Right atrium auricular region (tissue), 2 donors: ENCODE measurements at places on chromosomes 6 and 20.

GRCh38 chr6:49556429-49556837 is 6.0 kb downstream of the C6orf141 start:
- no peak for DNase-seq

DNA sequence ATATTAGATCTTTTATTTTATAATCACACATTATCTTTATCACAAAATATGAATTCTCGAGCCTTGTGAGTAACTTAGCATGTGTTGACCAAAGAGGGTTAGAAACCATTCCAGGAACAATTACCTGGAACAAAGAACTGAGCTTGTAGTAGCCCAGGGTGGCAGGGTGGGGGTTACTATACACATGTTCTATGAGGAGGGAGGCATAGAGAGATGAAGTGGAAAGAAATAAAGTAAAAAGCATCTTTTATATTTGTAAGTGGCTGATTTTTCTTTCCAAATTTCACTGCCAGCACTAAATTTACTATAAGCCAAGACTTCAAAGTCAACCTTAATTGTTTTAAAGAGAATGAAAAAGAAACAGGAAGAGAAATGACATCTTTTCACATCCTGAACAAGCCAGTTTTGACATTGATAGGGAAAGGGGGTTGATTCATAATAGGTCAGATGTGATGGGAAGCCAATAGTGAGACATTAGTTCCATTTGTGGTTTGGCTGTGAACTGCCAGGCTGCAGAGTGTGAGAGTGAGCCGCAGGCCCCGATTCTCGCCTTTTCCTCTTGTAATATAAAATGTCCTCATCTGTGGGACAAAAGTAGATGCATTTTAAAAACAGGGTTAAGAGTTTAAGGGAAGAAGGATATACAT is 52.7 kb upstream of the MYB start:
- no peak for DNase-seq

GRCh38 chr6:5095236-5095635 is 10.1 kb downstream of the PPP1R3G start:
- DNase-seq, result no peak

DNA sequence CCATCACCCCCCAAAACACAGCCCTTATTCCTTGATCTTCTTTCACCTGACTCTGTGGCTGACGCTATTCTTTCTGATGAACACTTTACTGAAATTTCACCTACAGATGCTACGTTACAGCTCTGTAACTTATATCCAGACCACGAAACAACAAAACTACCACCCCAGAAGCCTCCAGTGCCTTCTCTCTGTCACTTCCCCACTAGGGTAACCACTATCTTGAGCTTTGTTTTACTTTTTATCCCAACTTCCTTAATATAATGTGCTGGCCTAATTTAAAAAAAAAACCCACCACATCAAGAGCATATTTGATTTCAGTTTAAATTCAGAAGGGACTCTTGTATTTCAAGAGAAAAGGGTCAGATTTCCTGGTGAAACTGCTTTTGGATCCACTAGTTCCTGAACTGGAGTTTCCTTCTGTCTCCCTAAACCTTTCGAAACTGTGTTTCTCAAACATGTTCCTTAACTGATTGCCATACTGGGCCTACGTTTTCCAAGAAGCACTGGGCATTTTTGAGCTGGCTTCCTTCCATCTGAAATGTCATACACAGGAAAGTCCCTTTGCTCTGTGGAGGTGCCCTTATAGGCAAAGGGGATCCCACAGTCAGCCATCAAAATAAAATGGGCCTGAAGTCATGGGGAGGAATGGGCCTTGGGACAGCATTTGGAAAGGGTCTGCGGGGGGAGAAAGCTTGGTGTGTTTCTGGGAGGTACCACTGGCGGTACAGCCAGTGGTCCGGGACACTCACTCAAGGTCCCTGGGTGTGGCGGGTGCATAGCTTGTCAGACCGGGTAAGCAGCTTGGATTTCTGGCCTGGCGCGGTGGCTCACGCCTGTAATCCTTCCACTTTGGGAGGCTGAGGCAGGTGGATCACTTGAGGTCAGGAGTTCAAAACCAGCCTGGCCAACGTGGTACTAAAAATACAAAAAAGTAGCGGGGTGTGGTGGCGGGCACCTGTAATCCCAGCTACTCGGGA is 25.8 kb upstream of the RTF2 start:
- no peak for DNase-seq

DNA sequence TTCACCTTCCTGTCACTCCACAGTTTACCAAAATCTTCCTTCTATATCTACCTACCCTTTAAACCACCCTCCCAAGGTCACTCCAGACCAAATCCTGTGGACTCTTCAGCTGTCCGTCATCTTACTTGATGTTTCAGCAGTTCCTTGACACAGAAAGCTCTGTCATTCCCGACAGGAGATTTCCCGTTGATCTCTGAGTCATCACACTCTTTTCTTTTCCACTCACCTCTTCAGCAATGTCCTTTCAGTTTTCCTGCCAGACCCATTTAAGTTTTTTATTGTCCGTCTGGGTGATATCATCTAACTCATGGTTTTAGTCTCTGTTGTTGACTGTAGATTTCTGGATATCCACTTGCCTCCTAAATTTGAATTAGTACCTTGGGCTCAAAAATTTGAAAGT is 69.9 kb upstream of the SCGN start:
- no peak for DNase-seq

GRCh38 chr6:56595490-56596122 is 47.1 kb downstream of the DST start:
- DNase-seq, result no peak

DNA sequence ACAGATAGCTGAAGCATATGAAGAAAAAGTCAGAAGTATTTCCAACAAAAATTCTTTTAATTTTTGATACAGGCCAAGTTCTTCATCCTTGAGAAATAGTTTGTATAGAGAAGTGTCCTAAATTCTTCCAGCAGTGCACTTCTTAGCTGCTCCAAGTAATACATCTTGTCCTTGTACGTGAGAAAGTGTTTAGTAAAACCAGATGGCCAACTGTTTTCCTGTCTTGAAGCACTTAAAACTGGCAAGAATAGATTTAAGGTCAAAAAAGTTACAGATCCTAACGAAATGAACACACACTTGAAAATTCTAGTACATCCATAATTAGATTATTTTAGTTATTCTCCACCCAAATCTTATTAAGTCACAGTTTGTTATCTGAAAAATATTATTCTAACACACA is 52.2 kb upstream of the HSF2 start:
- DNase-seq, result no peak

- no peak for DNase-seq
Observed at GRCh38 chr20:50304501-50304856, 113.8 kb downstream of the CEBPB start.

- no peak for DNase-seq
Observed at GRCh38 chr6:83770910-83771309, 62.0 kb upstream of the SNAP91 start.

- no peak for DNase-seq
Observed at GRCh38 chr6:39154705-39155104, 39.7 kb upstream of the SAYSD1 start.

- DNase-seq, result no peak
Observed at GRCh38 chr6:113442040-113442439, 415.1 kb upstream of the MARCKS start.

DNA sequence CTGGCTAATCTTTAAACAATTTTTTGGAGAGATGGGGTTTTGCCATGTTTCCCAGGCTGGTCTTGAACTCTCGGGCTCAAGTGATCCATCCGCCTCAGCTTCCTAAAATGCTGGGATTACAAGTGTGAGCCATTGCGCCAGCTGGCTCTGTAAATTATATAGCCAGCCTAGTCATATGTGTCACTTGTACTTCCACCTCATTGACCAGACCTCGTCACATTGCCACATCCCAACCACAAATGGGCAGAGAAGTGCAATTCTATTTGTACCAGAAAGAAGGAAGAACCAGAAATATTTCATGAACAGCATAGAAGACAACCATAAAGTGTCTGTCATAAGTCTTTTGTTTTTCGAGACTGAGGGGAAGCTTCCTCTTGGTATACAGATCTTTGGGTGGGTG is 304.9 kb upstream of the RNF24 start:
- peak; percentile 7 for DNase-seq

DNA sequence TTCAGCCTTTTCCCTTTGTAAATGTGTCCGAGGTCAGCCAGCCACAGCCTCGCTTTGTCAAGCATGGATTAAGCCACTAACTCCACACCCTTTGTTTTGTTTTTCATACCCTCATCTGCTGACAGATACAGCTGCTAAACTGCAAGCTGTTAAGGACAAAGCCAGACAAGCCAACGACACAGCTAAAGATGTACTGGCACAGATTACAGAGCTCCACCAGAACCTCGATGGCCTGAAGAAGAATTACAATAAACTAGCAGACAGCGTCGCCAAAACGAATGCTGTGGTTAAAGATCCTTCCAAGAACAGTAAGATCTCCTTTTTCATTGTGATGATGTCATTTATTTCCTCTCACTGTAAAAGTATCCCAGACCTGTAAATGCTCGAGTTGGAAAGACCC is 269.3 kb downstream of the ARHGAP18 start:
- DNase-seq, result no peak

DNA sequence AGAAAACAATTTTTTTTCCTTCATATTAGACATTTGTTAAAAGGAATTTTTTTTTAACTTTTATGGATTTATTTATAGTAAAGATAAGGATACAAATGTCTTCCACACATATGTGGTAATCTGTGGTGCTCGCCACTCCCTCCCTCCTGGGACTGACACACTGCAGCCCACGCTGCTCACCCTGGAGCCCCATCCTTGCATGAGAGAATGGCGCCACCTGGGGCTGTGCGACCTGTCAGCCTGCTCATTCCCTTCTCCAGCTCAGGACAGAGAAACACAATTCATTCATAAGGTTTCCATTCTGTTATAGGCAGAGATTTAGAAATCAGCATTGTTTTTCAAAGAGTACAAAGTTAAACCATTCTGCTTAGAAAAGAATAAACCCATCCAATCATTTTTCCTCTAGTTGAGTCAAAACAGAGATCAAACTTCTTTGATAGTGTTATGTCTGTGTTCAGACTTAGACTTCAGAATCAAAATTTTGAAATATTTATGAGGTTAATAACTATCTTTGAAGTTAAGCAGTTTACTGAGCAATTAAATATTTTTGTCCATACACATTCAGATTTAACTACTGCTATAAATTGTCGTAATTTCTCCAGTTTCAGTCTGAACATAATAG is 42.8 kb upstream of the DYNLRB1 start:
- no peak for DNase-seq
